ENCODE measurements at places on chromosomes 5 and 9. TPM values are rescaled to one million over a fixed set of nuclear protein-coding genes. Genes with fewer than 3 reads are reported as not detected.

DNA sequence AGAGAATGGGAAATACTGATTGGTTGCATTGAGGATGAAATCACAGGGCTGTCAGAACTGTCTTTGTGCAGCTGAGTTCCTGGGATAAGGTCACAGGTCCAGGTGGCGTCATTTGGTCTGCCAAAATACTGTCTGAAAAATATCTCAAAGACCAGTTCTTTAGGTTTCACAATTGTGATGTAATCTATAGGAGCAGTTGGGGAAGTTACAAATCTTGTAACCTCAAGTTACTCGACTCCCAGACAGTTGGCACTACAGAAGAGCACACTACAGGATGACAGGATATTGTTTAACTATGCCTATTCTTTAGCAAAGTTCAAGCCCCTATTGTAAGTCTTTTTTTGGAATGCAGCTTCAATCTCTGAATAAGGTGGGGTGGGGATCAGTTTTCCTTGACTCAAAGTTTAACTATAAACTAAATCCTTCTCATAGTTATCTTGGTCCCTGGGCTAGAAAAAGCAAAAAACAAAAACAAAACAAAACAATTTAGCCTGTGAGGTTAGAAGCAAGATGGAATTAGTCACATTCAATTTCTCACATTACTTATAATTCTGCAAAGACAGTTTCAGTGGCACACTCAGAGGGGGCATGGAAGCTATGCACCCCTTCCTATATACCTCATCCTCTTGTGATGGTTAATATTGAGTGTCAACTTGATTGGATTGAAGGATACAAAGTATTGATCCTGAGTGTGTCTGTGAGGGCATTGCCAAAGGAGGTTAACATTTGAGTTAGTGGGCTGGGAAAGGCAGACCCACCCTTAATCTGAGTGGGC lies 276.0 kb downstream of the AUH start:
- DNase-seq: no peak

DNA sequence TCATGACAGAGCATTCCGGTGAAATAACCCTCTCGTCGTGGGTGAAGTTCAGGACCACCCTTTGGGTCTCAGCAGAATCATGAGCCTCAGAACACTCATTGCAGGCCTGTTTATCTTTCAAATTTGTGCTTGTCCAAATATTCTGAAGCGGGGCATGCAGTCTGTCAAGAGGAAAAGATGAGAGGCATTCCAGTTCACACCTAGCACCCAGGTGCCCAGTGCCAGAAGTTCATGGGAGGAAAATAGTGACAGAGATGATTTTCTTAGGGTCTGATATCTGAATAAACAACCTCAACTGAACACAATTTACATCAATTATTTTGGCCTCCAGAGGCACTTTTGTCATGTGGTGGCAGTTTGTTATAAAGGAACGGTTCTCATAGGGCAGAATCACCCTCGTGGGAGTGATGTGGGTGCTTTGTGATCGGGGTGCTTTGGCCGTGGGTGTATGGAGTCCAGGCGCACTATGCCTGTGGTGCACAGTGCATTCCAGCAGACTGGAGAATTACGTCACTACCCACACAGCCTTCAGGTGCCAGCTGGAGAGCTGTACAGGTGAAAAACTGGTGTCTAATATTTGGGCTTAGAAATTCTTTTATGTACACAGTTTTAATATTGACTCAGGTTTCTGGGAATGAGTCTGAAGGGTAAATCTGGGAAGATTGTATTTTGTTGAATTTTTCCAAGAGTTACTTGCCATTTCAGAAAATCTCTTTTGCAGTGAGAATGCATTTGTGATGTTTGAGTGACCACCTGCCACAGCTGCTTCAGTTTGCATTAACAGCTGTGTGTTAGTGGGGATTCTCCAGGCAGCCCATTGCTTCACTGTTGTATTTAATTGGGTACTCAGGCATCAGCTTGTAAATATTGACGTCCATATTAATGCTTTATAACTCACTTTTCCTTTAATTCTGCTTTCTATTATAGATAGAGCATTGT lies 289.3 kb downstream of the FANCC start:
- DNase-seq: no peak

- no peak for DNase-seq
These were observed 59.7 kb downstream of the MFAP3 start for GRCh38 chr5:154098465-154098864.

EXOSC2 gene
- 25.4 TPM for polyA plus RNA-seq

- DNase-seq: peak; percentile 16
These were observed 1.8 kb downstream of the HCN1 start for GRCh38 chr5:45694255-45694814.

DNA sequence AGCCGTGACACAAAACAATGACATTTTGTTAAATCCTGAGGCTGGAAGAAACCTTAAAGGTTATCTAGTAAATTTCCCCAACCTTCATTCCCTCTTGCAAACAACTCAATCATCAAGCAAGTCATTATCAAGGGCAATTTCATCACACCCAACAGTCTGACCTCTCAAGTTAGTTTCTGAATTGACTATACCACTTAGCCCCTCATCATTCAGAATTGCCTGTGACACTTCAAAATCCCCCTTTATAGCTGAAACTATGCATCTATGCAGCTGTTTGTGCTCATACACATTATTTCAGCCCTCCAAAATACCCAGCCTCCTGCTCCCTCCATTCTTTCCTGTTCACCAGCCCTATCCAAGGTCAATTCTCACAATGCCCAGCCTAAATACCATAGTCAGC lies 24.6 kb downstream of the LPAR1 start:
- no peak for DNase-seq

- peak; percentile 23 for DNase-seq
These were observed 213.5 kb downstream of the GLIS3 start for GRCh38 chr9:4086119-4087090.

NR5A1 gene
- polyA plus RNA-seq: 0.10 TPM

GRCh38 chr5:119596046-119596445 lies 33.3 kb upstream of the FAM170A start:
- DNase-seq: no peak
